ENCODE measurements at places on chromosomes 5 and 9. TPM values are rescaled to one million over a fixed set of nuclear protein-coding genes. Genes with fewer than 3 reads are reported as not detected.

DNA sequence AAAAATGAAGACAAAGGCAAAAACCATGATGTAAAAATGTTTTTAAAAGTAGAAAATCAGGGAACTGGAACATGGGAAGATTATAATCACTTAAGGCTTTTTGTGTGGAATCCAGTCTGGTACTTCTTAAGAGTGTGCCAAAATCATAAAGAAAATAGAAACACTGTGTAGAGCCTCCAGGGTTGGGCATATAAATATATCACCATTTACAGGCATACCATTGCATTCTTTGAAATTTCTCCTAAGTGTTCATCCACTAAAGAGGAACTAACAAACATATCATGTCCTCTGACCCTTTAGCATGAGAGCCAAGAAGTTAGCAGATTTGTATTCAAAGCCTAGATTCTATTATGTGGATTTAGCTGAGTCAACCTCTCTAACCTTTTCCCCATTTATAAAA is 93.3 kb downstream of the SLF1 start:
- DNase-seq: no peak

The CRB2 gene
- total RNA-seq: 2.4 TPM

DNA sequence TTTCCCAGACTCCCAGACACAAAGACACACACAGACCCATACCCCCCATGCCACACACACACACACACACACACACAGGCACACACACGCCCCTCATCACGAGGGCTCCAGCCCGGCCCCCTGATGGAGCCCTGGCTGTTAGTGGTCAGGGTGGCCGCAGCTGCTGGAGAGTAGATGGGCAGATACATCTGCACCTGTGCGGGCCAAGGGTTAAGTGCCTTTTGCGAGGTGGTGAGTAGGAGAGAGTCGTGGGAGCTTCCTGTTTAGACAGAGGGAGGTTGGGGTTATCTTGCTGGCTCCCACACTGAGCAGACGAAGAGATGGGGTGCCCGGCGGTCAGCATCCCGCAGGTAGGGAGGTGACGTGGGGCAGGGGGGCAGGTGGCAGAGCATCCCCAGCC is 8.2 kb downstream of the PRRX2 start:
- no peak for DNase-seq

DNA sequence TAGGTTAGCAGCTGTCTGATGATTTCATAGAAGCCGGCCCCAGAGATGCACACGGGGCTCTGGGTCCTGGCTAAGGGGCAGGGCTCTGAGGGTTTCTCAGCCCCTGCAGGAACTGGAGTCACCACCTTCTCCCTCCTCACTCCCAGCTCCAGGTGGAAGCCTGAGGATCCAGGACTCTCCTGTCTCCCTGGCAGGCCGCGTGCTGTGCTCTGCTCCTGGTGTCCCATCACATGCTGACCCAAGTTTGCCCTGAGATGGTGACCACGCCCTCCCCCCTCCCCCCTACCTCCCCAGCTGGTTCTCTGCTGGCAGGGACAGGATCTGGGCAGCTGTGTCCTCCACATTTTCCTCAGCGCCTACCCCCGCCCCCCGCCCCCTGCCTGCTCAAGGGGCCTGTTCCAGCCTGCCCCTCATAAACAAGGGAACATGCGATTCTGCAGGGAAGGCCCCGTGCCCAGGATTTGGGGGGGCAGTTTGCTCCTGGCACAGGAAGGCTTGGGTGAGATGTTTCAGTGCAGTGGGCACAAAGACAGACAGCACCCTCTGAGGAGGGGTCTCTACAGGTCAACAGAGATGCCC is 87.4 kb downstream of the PSD2 start:
- no peak for DNase-seq

Data from frontal cortex (tissue), 4 donors.